ENCODE measurements at places on chromosomes 16 and 17.

- no peak for DNase-seq
Observed at GRCh38 chr16:65118871-65119270, 3.0 kb downstream of the CDH11 start.

DNA sequence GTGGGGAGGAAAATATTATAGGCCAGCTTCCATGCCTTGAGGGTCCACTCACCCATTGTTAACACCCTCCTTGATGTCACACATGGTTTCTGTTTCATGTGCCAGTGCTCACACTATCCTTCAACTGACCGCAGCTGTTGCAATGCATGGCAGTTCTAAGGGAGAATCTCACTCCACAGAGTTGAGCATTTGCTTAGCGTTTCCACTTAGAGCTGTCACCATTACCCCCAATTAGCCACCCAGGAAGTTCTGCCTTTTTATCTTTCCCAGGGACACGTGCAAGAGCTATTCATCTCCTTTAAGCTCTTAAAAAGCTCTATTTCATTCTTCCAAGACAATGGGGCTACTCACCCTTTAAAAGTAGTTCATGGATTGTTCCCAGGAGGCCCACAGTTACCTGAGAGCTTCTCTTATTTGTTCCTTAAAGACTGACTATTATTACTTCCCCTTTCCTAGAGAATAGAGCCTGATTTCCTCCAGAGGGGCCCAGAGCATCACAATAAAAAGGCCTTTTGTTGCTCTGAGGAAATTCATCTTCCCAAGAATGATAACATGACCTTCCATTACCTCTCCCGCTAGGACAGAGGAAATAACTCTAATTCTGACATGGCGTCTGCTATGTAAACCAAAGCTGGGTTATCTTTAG is 126.8 kb downstream of the CACNG3 start:
- no peak for DNase-seq

GRCh38 chr17:56890390-56890789 is 23.5 kb downstream of the TRIM25 start:
- DNase-seq, result no peak

GRCh38 chr17:83053739-83054451 is 25.5 kb upstream of the METRNL start:
- no peak for DNase-seq
